ENCODE measurements at places on chromosomes 13 and 19. TPM values are rescaled to one million over a fixed set of nuclear protein-coding genes. Genes with fewer than 3 reads are reported as not detected.

C19orf85 gene
- not detected for total RNA-seq

CEACAM4 gene
- total RNA-seq, result not detected

ZNF723 gene
- total RNA-seq, result not detected

CPT1C gene
- total RNA-seq, result 24.3 TPM

C19orf81 gene
- total RNA-seq, result not detected

DNAAF3 gene
- 0.10 TPM for total RNA-seq

SYDE1 gene
- total RNA-seq, result 42.7 TPM

ZNF100 gene
- 2.4 TPM for total RNA-seq

ATP4A gene
- total RNA-seq, result not detected

ZNF709 gene
- total RNA-seq, result 3.5 TPM

TRPC4 gene
- total RNA-seq, result 32.5 TPM

RFPL4AL1 gene
- total RNA-seq, result not detected

CATSPERD gene
- total RNA-seq, result not detected

CD33 gene
- total RNA-seq, result not detected

BRCA2 gene
- 1.6 TPM for total RNA-seq

CEACAM21 gene
- not detected for total RNA-seq

CCDC9 gene
- total RNA-seq, result 9.3 TPM

LMTK3 gene
- 0.33 TPM for total RNA-seq

ZNF486 gene
- 3.6 TPM for total RNA-seq

ERICH4 gene
- not detected for total RNA-seq

OR7A5 gene
- total RNA-seq, result not detected

BEST2 gene
- not detected for total RNA-seq

ZNF260 gene
- total RNA-seq, result 8.1 TPM

SYNE4 gene
- 0.20 TPM for total RNA-seq

DACT3 gene
- total RNA-seq, result 6.8 TPM

SBK2 gene
- total RNA-seq, result 0.13 TPM

HTR2A gene
- total RNA-seq, result 2.5 TPM

ZNF850 gene
- 2.0 TPM for total RNA-seq

EDNRB gene
- total RNA-seq, result 0.17 TPM

LILRA1 gene
- total RNA-seq, result not detected

PTH2 gene
- total RNA-seq, result not detected

NOVA2 gene
- 0.20 TPM for total RNA-seq

ADGRE1 gene
- not detected for total RNA-seq

PIP5K1C gene
- 85.5 TPM for total RNA-seq

LGALS4 gene
- not detected for total RNA-seq

ERICH6B gene
- total RNA-seq, result not detected

CTU1 gene
- total RNA-seq, result 8.8 TPM

APLP1 gene
- 28.9 TPM for total RNA-seq

SERTM1 gene
- total RNA-seq, result not detected

NCCRP1 gene
- not detected for total RNA-seq

PRKCG gene
- total RNA-seq, result not detected

IFNL4 gene
- total RNA-seq, result not detected

KLK1 gene
- total RNA-seq, result not detected

C19orf33 gene
- total RNA-seq, result not detected

PSG1 gene
- 1.7 TPM for total RNA-seq

FBXO27 gene
- total RNA-seq, result 2.9 TPM

CCNA1 gene
- 0.39 TPM for total RNA-seq

Measured in smooth muscle cell of the pulmonary artery (primary cell).